ENCODE measurements at places on chromosomes 5 and 9. TPM values are rescaled to one million over a fixed set of nuclear protein-coding genes. Genes with fewer than 3 reads are reported as not detected.

FOXD4L3 gene
- not detected for total RNA-seq

LECT2 gene
- total RNA-seq = not detected

NR5A1 gene
- total RNA-seq = not detected

GZMA gene
- not detected for total RNA-seq

PCDHB13 gene
- 0.16 TPM for total RNA-seq

TCF7 gene
- 2.6 TPM for total RNA-seq

CAMSAP1 gene
- 46.8 TPM for total RNA-seq

PPP3R2 gene
- not detected for total RNA-seq

ARRDC3 gene
- total RNA-seq = 17.9 TPM

LCN15 gene
- not detected for total RNA-seq

MSX2 gene
- 0.16 TPM for total RNA-seq

MEIKIN gene
- not detected for total RNA-seq

Data from mesangial cell (primary cell).